ENCODE measurements at places on chromosomes 4 and X.

GRCh38 chr4:98430708-98431403 lies 169.7 kb downstream of the RAP1GDS1 start:
- DNase-seq: no peak

GRCh38 chrX:2828344-2828958 lies at the start of gene GYG2:
TSS of gene GYG2 (plus strand) at chrX:2828930. CDS start at chrX:2830189, 1,259 bp downstream.
- no peak for DNase-seq

DNA sequence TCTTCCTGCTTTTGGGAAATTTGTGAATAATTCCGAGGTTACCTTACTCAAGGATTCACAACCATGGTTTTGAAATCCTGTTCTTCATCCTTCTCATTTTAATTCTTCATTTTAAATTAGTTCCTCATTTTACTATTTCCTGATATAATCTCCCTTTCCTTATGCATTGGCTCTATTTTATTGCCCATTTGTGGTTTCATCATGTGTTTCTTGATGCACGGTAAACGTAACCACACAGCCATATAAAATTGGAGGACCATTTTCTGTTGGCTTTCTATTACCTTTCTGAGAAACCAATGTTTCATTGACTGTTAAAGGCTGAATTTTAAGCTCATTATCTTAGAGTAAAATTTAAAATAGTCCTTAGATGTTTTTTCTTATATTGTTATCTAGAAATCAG lies 100.3 kb upstream of the NDST4 start:
- no peak for DNase-seq

DNA sequence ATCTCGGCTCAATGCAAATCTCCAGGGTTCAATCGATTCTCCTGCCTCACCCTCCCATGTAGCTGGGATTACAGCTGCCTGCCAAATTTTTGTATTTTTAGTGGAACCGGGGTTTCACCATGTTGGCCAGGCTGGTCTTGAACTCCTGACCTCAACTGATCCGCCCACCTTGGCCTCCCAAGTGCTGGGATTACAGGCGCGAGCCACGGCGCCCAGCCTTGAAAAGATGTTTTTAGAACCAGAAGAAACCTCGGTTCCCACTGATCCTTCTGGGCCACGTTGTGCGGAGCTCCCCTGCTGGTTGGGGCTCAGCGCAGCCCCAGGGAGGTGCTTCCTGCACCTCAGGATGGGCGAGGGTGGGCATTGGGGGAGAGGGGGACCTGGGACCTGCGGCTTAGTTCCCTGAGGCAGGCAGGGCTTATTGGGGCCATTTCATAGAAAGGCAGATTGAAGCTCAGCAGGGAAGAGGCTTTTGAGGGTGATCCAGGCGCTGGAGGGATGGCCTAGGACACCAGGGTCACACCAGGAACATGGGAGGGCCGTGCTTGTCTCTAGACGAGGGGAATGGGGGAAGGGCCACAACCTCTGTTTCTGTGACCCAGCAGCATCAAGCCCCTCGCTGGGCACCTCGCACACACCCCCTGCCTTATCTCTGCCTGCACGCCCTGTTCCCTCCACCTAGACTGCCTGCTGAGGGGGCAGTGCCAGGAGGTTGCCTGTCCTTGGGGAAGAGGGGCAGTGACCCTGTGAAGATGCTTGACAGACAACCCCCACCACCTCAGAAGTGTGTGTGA lies 6.3 kb upstream of the ADD1 start:
- no peak for DNase-seq

DNA sequence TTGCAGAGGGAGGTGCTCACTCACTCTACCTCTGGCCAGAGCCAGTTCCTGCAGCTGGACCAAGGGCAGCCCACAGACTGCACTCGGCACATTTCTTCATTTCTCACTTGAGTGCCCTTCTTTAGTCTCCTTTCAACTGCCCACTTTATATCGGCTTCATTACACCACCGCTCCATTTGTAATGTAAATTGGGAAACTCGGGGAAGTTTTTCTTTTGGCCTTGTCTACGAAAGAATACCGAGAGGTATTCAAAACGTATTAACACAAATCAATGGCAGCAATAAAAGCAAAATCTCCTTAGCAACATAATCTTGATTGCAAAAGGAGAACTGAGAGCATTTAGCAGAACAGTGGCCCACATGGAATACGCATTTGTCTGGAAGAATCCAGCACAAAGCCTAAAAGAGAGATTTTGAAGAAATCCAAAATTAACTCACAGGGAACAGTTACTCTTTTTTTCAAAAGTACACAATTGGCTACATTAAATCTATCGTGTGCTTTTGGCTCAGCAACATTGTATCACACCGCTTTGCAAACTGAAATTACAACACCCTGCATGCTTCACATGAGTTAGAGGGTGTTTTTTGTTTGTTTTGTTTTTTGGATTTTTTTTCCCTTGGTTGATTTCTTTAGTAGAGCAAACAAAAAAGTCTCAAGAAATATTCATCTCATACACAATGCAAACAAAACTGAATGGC lies 62.6 kb downstream of the CHIC2 start:
- no peak for DNase-seq

Data from stimulated activated CD8-positive, alpha-beta memory T cell treated with anti-CD3 and anti-CD28 coated beads, Interleukin-12 subunit alpha, Interleukin-12 subunit beta, amount 100 ng/mL, for 1 hour (primary cell).